ENCODE measurements at places on chromosomes 7 and 10.
A peak's percentile ranks its signal among the peaks of the same experiment; 100 is the strongest.

GRCh38 chr10:126337251-126337810 is 50.9 kb downstream of the ADAM12 start:
- no peak for DNase-seq

DNA sequence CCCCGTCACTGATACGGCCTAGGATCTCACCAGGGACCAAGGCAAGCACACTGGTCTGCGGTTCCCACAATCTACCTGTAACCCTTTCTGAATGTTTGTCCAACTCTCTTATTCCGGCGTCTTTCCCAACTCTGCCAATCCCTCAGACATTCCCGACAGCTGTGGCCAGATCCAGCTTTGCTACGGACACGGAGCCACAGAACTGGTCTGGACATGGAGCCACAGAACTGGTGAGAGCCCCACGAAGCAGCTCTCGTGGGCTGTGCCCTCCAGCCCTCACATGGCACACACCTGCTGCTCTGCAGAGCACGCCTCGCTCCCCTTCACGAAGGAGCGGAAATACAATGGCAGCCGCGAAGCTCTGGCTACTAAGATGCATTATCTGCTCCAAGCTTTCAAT is 376.8 kb downstream of the DNAJB6 start:
- no peak for DNase-seq

GRCh38 chr7:19663816-19664462 is 44.9 kb downstream of the POLR1F start:
- DNase-seq, result no peak

GRCh38 chr7:130941322-130942210 is 207.6 kb upstream of the KLF14 start:
- DNase-seq, result peak; percentile 57

- DNase-seq, result no peak
Observed at GRCh38 chr10:132606536-132607316, 69.1 kb downstream of the INPP5A start.

DNA sequence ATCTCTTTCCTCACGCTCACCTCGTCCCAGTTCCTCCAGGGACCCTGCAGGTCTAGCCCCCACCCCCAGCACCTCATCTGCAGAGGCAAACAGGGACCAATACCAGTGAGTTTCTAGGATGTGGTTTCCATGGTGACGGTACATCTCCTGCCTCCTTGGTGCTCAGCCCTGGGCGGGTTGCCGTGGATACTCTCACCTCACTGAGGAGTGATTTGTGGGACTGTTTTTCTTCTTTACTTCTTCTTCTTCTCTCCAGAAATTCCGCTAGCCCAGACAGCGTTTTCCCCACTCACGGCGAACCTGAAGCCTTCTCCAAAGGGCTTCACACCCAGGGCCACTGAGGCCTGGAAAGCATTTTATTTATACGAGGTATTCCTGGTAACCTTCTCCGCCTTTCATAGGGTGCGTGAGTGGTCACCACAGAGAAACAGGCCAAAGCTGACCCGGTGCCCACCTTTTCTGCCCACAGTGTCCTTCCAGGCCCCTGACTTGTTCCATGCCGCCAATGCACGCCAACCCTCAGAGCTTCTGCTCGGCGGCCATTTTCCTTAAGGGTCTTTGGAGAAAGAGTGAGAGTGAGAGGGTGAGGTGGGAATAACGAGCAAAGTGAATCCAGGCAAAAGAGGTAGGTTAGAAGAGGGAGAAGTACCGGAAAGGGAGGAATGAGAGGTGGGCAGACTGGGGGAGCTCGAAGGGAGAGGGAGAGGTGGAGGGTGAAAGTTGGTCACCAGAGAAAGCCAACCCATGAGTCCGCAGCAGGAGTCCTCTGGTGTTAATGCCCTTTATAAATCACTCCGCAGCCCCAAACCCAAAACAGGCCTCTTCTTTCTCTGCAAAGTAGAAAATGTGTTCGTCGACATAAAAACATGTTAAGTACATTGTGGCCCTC is 15.5 kb downstream of the FAM241B start:
- DNase-seq, result no peak

DNA sequence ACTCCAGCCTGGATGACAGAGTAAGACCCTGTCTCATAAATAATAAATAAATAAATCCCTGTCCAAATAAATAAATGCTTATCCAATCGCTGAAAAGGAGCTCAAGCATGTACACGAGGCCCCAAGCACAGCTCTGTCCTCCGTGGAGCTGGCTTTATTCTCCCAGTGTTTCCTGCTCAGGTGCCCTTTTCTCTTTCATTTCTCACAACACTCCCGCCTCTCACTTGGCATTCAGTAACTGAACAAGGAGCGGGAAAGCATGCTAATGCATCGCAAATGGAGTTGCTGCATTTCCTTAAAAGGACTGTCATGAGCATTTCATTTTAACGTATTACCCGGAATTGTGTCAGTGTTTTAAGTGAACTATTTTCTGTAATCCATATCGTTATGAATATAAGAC is 210.9 kb upstream of the C7orf33 start:
- DNase-seq, result no peak

GRCh38 chr10:79298403-79299244 is 48.6 kb upstream of the PPIF start:
- no peak for DNase-seq

- no peak for DNase-seq
Observed at GRCh38 chr10:43865265-43866135, 216.8 kb upstream of the ZNF32 start.

DNA sequence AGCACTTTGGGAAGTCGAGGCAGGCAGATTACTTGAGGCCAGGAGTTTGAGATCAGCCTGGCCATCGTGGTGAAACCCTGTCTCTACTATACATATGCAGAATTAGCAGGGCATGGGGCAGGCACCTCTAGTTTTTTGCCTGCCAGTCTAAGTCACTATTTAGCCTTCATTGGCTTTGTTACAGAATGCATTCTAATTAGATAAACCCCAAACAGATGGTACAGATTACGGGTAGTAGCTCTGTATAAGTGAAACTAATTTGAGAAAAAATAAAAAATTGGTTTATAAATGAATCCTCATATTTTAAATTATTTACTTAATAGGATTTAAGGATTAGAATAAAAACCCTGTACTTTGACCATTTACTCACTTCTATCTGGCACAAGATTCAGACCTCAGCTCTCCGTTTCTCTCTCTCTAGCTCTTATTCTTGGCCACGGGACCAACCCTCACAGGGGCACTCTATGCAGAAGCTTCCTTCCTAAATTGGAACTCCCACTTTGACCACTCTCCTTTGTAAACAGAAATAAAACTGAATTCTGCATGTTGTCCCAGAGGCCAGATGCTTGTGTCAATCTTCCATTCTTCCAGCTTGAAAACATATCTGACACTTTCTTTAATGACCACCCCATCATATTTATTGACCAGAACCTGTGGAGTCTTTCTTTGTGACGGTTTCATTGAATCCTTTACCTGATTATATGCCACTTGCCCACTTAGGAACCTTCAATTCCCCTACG is 26.8 kb downstream of the BET1 start:
- DNase-seq, result no peak

- DNase-seq, result no peak
Observed at GRCh38 chr7:22123139-22123538, 177.4 kb upstream of the CDCA7L start.
